Activated CD4-positive, alpha-beta T cell treated with anti-CD3 and anti-CD28 coated beads, Interleukin-2, amount 10 ng/mL, durations not matched to agents 24 days and 14 days (primary cell): ENCODE measurements at places on chromosomes 3 and 15. TPM values are rescaled to one million over a fixed set of nuclear protein-coding genes. Genes with fewer than 3 reads are reported as not detected.

CPN2 gene
- total RNA-seq = not detected in 2 replicates

DNASE1L3 gene
- total RNA-seq = not detected in 2 replicates

ZNF654 gene
- total RNA-seq = 18.1 and 18.7 TPM in 2 replicates

C2CD4A gene
- total RNA-seq = 0.05 and 0.24 TPM in 2 replicates

ZIC4 gene
- not detected in 2 replicates for total RNA-seq

C3orf85 gene
- not detected in 2 replicates for total RNA-seq

SCAANT1 gene
- not detected in 2 replicates for total RNA-seq

CLSTN2 gene
- not detected in 2 replicates for total RNA-seq

ANKUB1 gene
- total RNA-seq = not detected in 2 replicates

PPARG gene
- total RNA-seq = 4.6 and 5.1 TPM in 2 replicates

MYLK gene
- 0.21 and 0.26 TPM in 2 replicates for total RNA-seq

TGM5 gene
- total RNA-seq = 0.07 TPM in 1 of 2 replicates, not detected in the other

IL5RA gene
- not detected in 2 replicates for total RNA-seq

LMCD1 gene
- total RNA-seq = 0.52 and 0.93 TPM in 2 replicates

DNAH12 gene
- total RNA-seq = not detected in 2 replicates

AGBL1 gene
- not detected in 2 replicates for total RNA-seq

NRG4 gene
- total RNA-seq = not detected in 2 replicates

CCDC54 gene
- total RNA-seq = not detected in 2 replicates

NLGN1 gene
- not detected in 2 replicates for total RNA-seq

CD96 gene
- 50.5 and 60.5 TPM in 2 replicates for total RNA-seq

HACD2 gene
- total RNA-seq = 28.4 and 31.8 TPM in 2 replicates

GOLGA8S gene
- total RNA-seq = 0.07 TPM in 2 replicates

SLC7A14 gene
- total RNA-seq = not detected in 2 replicates

ARL14 gene
- not detected in 2 replicates for total RNA-seq
